Tibial artery (tissue), 4 donors: ENCODE measurements at places on chromosomes 16 and 17.

DNA sequence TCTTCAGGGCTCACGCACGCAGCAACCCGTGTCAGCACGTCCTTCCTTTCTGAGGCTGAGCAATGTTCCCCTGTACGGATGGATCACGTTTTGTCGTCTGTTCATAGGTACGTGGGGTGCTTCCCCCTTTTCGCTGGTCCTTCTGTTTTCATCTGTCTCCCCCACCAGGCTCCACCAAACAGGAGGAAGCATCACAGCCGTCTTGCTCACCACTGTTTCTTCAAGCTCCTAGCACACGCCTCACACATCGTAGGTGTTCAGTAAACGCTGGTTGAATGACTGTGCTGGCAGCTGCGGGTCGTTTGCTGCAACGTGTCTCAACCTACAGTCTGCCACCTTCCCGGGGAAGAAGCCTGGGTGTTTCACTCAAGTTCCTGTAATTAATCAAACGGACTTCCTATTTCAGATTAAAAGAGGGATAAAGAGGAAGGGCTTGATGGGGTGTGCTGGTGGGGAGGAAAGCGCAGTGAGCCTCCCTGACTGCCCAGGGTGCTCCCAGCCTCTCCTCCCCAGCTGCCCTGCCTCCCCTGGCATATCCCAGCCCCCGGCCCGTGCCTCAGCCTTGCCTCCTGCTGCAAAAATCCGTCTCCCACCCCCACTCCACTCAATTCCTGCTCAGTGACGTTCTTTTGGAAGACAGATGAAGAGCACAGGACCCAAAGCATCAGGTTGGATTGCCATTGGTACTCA is 76.7 kb upstream of the DOC2B start:
- no peak for DNase-seq

DNA sequence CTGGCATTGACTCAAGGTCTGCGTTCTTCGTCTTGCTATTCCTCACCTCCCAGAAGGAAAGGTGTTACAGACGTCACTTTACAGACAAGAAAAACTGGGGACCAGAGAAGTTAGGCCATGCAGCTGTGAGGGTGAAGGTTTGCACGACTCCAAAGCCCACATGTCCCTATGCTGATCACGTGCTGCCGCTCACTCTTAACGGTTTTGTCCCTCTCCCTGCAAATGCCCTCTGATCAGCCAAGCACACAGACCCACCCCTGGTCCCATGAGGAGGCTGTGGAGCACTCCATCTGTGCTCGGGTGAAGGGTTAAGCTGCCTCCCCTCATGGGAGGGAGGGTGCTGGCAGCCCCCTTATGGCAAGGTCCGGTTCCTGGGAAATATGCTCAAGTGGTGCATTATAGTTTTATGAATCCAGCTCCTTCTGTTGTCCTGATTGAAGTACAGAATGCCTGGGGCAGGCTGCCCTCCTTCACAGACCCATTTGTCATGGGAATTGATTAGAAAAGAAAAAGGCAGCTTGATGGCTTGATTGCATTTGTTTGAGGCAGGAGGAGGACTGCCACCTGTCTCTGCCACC is 18.8 kb downstream of the CCDC182 start:
- no peak for DNase-seq

DNA sequence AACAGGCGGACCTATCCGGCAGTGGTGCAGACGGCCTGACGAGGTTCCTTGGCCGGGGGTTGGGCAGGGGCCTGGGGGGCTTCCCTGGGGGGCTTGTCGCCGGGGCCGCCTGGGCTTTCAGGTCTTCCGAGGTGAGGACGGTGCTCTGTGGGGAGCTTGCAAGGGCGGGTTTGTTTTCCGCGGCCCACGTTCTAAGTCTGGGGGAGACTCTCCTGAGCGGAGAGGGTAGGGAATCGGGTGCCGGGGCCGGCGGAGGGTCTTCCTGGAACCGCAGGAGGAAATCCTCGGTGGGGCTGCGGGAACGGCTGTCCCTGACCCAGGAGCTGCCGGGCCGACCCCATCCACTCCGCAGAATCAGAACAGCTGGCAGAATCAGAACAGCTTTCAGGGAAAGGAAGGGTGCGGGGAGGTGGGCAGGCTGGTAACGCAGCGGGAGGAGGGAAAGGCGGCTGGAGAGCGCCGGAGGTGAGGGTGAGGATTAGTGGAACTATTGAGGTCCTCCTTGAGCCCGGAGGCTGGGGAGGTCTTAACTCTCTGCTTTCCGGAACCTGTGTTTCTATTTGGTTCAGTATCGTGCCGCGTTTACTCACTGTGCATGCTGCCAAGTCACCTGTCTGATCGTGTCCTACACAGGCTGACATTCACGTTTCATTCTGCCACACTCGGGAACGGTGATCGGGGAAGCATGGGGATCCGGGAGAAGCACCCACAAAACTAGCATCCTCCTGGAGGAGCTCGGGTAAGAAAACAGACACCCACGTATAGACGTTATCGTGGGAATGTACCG is 28.9 kb downstream of the CPSF4L start:
- DNase-seq = peak; percentile 30

DNA sequence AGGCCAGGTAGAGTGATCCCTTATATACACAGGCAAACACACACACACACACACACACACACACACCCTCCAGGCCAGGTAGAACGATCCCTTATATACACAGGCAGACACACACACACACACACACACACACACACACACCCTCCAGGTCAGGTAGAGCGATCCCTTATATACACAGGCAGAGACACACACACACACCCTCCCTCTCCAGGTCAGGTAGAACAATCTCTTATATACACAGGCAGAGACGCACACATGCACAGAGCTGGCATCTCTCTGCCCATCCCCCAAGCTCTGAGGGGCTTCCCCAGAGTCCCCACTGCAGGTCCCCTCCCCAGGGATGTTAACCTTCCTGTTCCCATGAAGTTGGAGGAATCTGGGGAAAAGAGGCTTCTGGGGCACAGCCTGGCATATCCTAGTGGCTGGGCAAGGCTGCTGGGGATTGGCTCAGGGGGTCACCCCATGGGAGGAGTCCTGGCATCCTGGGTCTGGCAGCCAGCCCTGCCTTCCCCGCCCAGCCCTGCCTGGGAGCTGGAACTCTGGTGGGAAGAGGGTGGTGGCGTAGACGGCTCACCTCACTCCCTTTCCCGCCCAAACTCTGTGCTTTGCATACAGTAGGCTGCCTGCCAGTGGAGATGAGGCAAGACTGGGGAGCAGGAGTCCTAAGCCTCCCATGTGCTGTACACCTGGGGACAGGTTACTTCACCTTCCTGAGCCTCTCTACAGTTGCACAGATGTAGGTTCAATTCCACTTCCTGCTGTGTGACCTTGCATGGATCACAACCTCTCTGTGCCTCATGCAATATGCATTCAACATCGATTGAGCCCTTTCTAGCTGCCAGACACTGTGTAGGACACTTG is 41.8 kb downstream of the TEKT5 start:
- no peak for DNase-seq

- DNase-seq = no peak
These were observed 116.9 kb downstream of the NTN1 start for GRCh38 chr17:9138161-9138717.

GRCh38 chr16:57711-58110 is 4.1 kb downstream of the SNRNP25 start:
- DNase-seq = peak; percentile 62

DNA sequence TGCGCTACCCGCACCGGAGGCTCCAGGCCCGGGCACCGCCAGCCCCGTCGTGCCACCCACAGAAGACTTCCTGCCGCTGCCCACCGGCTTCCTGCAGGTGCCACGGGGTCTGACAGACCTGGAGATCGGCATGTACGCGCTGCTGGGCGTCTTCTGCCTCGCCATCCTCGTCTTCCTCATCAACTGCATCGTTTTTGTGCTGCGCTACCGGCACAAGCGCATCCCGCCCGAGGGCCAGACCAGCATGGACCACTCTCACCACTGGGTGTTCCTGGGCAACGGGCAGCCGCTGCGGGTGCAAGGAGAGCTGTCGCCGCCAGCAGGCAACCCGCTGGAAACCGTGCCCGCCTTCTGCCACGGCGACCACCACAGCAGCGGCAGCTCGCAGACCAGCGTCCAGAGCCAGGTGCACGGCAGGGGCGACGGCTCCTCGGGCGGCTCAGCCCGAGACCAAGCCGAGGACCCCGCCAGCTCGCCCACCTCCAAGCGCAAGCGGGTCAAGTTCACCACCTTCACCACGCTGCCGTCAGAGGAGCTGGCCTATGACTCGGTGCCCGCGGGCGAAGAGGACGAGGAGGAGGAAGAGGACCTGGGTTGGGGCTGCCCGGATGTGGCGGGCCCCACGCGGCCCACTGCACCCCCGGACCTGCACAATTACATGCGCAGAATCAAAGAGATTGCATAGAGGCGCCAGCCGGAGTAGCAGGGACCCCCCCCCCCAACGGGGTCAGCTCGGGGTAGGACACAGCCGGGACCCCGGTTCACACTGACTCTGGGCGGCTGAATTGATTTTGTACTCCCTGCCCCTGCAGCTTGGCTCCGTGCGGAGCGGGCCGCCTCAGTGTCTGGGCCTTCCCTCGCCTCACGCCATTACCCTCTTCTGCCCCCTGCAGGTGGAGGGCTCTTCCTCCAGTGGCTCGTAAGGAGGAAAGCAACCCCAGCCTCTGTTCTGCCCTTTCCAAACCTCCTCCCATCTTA is 58.5 kb downstream of the TMEM132E start:
- DNase-seq = peak; percentile 78

- DNase-seq = no peak
These were observed 23.4 kb downstream of the BAIAP2 start for GRCh38 chr17:81058263-81058871.

DNA sequence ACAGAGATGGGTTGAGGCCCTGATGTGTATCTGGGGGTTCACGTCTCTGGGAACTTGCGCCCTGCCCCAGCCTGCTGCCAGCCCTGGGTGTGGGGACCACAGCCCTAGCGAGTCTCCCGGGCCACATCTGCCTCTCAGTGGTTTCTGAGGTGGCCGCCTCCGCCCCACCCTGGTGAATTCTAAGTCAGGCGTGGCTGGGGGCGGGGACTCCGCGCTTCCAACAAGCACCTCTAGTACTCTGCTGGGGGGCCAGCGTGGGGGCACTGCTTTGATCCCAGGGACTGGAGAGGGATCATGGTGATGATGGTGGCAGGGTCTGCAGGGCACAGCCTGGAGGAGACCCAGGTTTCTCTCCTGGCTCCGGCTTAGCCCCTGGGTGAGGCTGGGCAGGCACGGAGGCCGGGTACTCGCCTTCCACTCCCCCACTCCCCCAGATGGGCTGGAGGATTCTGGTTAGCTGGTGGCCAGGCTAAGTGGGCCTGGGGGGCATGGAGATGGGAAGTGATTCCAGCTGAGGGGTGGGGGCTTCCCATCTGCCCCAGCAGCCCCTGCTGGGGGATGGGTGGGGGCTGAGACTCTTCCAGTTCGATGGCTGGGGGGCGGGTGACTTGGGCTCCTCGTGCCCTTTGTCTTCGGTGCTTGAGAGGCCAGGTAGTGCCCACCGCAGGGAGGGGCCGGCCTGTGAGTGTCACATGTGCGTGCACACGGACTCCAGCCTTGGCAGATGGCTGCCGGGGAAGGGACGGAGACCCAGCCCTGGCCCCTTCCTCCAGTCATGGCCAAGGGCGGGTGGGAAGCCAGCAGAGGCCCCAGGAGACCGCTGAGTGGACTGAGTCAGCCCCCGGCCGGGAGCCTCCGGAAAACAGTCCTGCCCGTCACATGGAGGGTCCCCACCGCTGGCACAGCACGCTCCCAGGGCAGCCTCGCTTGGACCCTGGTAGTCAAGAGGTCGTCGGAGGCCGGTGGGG is 3.9 kb downstream of the GLIS2 start:
- DNase-seq = peak; percentile 85

DNA sequence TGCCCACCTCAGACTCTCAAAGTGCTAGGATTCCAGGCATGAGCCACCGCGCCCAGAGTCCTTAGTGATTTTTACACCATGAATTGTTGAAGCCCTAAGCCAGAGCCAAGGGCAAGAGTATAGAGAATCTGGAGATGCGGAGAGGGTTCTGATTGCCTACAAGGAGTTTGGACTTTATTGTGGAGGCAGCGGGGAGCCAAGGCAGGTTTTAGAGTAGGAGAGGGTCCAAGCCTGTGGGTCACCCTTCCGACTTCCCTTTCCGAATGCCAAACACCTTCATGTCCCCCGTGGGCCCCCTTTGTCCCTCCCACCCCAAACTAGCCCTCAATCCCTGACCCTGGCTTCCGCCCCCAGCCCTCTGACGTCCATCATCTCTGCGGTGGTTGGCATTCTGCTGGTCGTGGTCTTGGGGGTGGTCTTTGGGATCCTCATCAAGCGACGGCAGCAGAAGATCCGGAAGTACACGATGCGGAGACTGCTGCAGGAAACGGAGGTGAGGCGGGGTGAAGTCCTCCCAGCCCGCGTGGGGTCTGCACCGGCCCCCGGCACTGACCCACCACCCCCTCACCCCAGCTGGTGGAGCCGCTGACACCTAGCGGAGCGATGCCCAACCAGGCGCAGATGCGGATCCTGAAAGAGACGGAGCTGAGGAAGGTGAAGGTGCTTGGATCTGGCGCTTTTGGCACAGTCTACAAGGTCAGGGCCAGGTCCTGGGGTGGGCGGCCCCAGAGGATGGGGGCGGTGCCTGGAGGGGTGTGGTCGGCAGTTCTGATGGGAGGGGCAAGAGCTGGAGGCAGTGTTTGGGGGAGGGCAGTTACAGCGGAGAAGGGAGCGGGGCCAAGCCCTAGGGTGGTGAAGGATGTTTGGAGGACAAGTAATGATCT is 7.1 kb downstream of the MIEN1 start:
- DNase-seq = no peak

DNA sequence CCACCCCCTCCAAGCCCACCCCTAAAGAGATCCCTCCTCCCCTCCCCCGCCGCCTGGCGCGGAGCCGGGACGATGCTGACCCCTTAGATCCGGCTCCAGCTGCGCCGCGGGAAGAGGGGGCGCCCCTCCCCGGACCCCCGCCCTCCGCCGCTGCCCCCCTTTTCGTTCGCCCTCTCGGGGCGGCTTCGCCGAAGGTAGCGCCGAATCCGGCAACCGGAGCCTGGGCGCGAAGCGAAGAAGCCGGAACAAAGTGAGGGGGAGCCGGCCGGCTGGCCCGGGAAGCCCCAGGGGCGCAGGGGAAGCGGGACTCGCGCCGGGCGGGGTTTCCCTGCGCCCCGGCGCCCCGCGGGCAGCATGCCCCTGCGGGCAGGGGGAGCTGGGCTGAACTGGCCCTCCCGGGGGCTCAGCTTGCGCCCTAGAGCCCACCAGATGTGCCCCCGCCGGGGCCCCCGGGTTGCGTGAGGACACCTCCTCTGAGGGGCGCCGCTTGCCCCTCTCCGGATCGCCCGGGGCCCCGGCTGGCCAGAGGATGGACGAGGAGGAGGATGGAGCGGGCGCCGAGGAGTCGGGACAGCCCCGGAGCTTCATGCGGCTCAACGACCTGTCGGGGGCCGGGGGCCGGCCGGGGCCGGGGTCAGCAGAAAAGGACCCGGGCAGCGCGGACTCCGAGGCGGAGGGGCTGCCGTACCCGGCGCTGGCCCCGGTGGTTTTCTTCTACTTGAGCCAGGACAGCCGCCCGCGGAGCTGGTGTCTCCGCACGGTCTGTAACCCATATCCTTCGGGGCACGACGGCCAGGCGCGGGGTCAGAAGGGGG is 623 bp downstream of the CACNA1G start:
- no peak for DNase-seq
